Naive B cell (primary cell): ENCODE measurements at places on chromosomes 3 and 15.

- H3K36me3 ChIP-seq = no peaks in the 10 kb centered on the region
- DNase-seq = no peak
- H3K27ac ChIP-seq = no peak overlapping the region
Measured at GRCh38 chr15:61084944-61085367, 144.1 kb downstream of the RORA start.

- H3K27me3 ChIP-seq = peaks cover 20% of the 10 kb centered on the region
- H3K27ac ChIP-seq = no peak overlapping the region
- no peaks in the 10 kb centered on the region for H3K36me3 ChIP-seq
- no peak overlapping the region for H3K4me3 ChIP-seq
- peaks cover 9% of the 10 kb centered on the region for H3K4me1 ChIP-seq
Measured at GRCh38 chr3:159953325-159954085, 35.1 kb upstream of the IL12A start.

DNA sequence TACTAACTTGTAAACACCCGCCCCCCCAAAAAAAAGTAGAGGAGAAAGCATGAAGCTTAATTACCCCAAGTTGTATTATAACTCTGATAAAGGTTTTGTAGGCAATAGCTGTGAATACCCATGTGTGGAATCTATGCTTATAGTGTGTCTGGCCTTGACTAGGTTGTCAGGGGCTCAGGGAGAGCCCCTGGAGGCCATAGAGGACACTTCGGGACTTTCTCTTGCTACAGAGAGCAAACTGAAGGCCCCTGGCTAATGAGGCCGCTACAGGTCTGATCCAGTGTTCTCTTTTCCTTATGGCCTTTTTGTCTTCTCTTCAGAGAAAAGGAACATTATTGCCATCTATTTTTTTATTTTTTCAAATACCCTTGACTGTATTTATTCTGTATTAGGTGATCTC is 19.1 kb upstream of the SCAANT1 start:
- H3K4me1 ChIP-seq = peaks cover 56% of the 10 kb centered on the region
- peak overlapping the region; percentile 19 for H3K27ac ChIP-seq
- H3K36me3 ChIP-seq = peaks cover 2% of the 10 kb centered on the region
- H3K27me3 ChIP-seq = no peaks in the 10 kb centered on the region
- DNase-seq = no peak
- no peak overlapping the region for H3K4me3 ChIP-seq

DNA sequence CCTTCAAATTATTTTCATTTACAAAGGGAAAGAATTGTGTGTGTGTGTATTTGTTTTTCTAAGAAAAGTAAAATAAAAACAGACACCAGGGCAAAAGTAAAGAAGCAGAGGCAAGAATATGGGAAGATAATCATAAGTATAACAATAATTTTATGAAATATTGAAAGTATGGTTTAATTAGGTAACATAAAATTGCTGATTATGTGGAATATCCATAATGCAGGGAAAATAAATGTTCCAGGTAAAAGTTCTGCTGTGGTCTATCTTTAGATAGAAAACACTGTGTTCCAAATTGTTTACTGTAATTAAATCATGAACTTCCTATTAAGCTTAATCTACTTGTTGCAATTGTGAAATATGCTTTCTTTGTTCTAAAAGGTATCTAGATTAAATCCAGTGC is 25.7 kb upstream of the KCNMB2 start:
- no peak for DNase-seq
- H3K27me3 ChIP-seq = no peaks in the 10 kb centered on the region
- H3K27ac ChIP-seq = no peak overlapping the region
- H3K4me1 ChIP-seq = no peaks in the 10 kb centered on the region
